ENCODE measurements at places on chromosomes 7 and 10. TPM values are rescaled to one million over a fixed set of nuclear protein-coding genes. Genes with fewer than 3 reads are reported as not detected.

AKR1B15 gene
- total RNA-seq = not detected

DNA sequence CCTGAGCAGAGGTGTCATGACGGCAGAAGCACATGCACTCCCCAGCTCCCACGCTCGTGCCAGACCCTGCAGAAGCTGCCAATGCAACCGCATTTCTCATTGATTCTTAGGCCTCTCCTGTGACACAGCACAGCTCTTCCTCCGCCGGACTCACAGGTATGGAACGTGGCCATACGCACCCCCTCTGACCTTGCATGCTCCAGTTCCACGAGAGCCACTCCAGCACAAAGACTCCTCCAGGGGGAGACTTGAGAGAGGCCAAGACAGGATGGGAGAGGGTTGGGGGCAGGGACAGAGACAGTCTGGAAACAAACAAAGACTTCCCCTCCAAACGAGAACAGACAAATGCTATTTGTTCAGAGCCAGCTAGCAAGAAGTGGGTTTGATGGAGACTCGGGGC is 124.3 kb upstream of the PPP2R2D start:
- no peak for DNase-seq

- DNase-seq = no peak
Measured at GRCh38 chr7:17665029-17665428, 275.3 kb downstream of the SNX13 start.

GRCh38 chr10:3528271-3528670 is 256.7 kb downstream of the KLF6 start:
- DNase-seq = no peak

- DNase-seq = no peak
Measured at GRCh38 chr10:69268761-69269416, 9.4 kb upstream of the HK1 start.

DNA sequence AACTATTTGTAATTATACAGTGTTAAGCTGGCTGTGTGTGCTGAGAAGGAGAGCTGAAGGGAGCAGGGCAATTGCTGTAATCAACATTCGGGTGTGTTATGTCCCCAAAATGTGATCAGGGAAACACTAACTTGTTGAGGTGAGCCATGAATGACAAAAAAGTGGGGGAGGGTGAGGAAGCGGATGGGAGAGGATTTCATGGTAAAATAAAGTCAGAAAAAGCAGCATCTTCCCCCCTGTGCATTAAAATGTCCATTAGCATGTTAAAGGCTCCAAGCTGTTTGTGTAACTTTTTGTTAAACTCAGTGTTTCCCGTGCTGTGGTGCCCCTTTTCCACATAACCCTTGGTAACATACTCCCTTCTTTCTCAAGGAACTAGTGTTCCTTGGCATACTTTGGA is 84.9 kb downstream of the ARID5B start:
- no peak for DNase-seq

PVRIG gene
- total RNA-seq = not detected

DNA sequence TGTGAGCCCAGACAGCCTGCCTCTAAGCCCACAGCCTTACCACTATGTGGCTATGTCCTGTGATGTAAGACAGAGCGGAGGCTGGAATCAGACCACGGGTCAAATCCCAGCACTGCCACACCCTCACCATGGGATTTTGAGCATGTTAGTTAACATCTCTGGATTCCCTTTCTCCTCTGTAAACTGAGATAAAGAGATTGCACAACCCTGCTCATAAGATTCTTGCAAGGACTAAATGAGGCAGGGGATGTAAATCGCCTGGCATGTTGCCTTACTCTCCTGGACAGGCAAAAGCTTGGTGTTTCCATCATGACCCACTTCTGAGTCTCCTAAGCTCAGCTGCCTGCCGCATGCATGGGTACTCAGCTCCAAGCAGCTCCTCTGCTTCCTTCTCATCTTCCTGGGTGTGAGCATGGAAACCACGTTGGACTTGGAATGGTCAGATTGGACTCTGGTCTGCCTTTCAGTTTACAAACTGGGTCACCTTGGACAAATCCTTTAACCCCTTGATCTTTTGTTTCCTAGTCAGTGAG is 41.3 kb upstream of the MTURN start:
- DNase-seq = no peak

DNA sequence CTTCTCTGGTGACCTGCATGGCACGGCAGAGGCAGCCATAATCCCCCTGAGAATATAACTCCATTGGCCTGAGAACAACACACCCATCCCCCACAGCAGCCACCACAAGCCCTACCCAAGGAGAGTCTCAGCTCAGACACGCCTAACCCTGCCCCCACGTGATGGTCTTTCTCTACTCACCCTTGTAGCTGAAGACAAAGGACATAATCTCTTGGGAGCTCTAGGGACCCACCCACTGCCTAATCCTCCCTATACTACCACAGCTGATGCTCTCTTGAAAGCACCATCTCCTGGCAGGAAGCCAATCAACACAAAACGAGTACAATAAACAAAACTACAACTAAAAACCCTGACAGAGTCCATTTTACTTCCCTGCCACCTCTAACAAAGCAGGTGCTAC is 30.7 kb upstream of the HPSE2 start:
- DNase-seq = no peak

Data from glomerular endothelial cell (primary cell).